ENCODE measurements at places on chromosomes 16 and 17.

GRCh38 chr17:82789051-82789592, 37.3 kb downstream of the TBCD start:
- no peak for DNase-seq

- DNase-seq, result no peak
These were observed 1.9 kb downstream of the PIGS start for GRCh38 chr17:28569446-28569845.

DNA sequence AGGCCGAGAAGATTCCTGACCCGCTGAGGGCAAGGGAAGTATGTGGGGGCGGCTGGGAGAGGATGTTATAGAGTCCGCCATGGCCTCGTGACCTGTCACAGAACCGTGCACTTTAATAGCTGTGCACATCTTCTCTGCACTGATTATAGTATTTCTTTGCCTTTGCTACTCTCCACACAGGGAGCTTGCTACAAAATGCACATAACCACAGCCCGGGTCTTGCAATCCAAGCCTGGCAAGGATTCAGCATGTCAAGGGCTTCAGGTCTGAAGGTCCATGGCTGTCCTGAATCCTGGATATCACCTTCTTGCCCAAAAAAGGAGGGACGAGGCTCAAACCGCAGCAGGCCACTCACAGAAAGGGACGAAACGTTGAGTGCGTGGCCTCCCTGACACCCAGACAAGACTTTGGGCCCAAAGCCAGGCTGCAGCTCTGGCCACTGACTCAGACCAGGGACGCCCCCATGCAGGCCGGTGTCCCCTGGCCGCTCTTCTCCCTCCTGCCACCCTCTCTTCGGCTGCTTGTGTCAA, 43.7 kb downstream of the USP22 start:
- DNase-seq, result no peak

DNA sequence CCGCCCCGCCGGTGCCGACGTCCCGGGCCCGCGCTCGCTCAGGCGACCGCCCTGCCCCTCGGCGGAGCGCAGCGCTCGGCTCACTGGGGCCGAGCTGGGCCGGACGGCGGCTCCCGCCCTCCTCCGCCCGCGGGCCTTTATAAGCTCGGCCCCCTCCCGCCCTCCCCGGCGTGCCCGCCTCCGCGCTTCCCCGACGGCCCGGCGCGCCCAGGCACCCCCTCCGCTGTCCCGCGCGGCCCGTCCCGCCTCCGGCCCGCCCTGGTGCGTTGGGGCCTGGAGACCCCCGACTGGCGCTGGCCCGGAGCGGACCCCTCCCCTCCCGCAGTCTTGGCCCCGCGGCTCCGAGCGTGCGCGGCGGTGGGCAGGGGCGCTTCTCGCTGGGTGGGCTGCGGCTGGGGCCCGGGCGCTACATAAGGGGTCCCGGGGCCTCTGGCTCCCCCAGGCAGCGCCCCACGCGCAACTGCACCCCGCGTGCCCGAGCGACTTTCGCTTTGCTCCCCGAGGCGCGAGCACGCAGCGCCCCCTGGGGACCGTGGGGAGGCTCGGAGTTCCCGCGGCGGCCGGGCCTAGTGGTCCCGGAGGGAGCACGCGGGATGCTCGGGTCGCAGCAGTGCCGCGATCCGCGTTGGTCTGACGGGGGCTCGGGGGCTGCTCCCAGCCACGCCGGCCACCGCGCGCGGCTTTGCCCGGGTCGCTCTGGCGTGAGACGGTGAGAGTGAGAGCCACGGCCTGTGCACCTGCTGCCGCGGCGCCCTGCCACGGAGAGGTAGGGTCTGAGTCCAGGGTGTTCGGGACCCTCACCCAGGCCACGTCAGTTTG, at the start of gene PIEZO1:
PIEZO1 (minus strand) TSS at position 115 of the 819 bp plus-strand sequence. CDS start 256 bp downstream, outside the sequence.
- DNase-seq, result no peak

DNA sequence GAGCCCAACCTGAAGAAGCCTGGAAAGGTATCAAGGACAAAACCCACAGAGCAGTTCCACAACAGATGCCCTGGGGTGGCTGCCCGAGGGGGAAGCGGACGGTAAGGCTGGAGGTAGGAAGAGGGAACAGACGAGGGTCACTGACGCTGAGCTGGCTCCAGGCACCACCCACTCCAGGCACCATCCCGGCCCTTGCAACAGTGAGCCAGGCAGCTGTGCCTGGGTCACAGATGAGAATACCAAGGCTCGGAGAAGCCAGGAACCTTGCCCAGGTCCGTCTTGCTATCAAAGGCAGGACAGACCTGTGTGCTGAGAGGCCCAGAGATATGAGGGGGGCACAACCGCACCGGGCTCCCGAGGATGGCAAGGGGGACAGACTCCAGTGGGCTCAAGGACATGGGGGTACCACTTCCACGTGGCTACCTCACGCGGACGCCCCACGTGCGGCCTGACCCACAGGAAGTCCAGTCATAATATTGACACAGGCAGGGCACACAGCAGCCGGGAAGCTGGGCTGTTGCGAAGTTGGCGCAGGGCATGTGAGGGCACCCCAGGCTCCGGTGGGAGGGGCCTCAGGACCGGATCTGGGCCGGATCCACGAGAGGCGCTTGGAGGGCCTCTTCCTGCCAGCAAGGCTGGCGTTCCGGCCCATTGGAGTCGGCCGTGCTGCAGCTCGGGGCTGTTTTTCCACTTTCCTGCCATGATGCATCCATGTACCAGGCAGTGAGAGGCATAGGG, 29.9 kb downstream of the PEMT start:
- DNase-seq, result no peak

DNA sequence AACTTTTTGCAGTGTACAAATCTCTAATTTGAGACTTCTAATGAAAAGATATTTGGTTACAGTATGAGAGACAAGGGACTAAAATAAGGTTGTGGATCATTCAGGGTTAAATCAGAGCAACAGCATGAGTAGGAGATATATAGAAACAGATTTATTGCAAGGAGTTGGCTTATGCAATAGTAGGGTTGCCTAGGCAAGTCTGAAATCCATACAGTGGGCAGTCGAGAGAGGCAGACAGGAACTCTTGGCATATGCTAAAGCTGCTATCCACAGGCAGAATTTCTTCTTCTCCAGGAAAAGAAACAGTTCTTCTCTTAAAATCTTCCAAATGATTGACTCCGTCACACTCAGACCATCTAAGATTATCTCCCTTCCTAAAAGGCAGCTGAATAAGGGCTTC, 500.8 kb downstream of the MAF start:
- DNase-seq, result no peak

GRCh38 chr17:2697611-2698162, 13.9 kb downstream of the CLUH start:
- no peak for DNase-seq

DNA sequence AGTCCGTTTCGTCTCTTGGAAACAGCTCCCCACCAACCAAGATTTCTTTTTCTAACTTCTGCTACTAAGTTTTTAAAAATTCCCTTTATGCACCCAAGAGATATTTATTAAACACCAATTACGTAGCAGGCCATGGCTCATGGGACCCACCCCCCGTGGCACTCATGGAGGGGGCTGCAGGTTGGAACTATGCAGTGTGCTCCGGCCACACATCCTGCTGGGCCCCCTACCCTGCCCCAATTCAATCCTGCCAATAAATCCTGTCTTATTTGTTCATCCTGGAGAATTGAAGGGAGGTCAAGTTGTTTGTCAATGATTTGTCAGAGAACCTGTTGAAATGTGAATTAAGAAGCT, 48.2 kb downstream of the IL21R start:
- no peak for DNase-seq

GRCh38 chr16:79587897-79588296, 12.6 kb downstream of the MAF start:
- DNase-seq, result no peak

DNA sequence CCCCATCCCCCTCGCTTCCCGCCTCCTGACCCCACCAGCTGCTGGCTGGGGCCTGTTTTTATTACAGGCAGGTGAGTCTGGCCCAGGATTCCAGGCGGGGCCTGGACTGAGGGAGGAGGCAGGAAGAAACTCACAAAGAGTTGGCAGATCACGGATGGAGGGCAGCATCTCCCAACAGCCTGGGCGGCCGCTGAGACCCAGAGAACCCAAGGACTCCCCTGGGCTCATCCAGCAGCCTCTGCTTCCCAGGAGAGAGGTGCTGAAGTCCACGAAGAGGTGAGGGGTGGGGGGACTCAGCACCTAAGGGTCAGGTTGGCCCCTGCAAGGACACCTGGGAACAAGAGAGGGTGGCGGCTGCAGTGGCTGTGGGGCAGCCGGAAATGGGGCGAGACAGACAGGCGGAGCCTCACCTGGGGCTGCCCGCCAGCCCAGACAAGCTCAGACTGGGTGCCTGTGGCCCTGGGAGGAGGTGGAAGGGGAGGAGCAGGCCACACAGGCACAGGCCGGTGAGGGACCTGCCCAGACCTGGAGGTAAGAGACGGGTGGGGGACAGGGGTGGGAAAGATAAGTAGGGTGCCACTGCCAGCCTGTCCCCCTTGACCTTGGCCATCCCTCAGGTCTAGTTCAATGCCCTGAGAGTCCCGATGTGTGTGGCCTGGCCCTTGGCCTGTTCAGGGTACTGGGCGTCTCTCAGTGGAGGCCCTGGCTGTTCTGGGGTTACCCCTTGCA, 8.7 kb upstream of the ADGRG1 start:
- peak; percentile 11 for DNase-seq

GRCh38 chr16:14676633-14677032, 17.5 kb downstream of the PLA2G10 start:
- no peak for DNase-seq

DNA sequence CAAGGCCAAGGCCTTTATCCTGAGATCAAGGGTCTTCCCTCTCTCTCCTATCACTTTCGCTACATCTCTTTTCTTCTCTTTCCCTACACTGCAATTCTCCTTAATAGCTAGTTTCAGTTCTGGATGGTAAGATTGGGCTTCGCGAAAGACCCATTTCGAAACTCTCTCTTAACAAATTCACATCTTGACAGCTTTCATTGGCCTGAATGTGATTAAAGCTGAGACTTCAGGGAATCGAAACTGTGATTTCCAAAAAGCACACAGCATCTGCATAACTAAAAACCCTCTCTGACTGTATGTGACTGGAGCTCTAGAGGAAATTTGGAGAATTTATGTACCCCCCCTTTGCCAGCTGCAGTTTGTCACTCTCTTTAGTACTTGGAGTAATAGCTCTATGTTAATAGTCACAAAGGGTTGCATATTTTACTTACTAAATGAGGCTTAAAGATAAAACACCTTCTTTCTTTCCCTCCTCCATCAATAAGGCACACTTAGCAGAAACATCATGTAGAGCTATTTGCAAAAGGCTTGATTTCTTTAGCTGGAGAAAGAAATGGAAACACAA, 105.3 kb upstream of the FAM20A start:
- no peak for DNase-seq

DNA sequence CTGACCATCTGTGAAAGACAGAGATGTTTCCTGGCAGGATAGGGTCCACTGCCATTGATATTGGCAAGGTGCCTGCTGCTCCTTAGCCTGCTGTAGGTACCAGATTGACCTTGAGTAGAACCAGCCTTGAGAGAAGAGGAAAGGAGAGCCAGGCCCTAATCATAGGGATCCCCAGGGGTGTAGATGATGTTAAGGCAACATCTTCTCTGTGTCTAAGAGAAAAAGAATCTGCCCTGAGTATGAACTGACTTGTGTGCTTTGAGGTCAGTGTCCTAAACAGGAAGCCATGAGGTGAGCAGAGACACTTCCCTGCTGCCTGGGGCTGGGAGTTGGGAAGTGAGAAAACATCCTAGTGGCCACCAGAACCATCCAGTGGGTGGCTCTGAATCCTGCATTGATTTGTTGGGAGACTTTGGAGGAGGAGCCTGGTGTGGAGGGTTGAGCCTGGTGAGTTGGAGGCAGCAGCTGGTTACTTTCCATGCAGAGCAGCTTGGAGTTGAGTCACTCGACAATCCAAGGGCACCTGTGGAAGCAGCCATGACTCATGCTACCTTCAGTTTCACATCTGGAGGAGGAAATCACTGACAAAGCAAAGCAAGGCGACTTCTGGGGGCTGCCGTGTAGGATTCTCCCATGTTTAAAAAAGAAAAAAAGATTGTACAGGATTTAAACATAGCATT, 47.8 kb downstream of the BMERB1 start:
- no peak for DNase-seq

- DNase-seq, result no peak
These were observed 119.2 kb downstream of the PITPNC1 start for GRCh38 chr17:67496286-67496685.

- DNase-seq, result no peak
These were observed 31.9 kb downstream of the NMT1 start for GRCh38 chr17:45092911-45093430.

DNA sequence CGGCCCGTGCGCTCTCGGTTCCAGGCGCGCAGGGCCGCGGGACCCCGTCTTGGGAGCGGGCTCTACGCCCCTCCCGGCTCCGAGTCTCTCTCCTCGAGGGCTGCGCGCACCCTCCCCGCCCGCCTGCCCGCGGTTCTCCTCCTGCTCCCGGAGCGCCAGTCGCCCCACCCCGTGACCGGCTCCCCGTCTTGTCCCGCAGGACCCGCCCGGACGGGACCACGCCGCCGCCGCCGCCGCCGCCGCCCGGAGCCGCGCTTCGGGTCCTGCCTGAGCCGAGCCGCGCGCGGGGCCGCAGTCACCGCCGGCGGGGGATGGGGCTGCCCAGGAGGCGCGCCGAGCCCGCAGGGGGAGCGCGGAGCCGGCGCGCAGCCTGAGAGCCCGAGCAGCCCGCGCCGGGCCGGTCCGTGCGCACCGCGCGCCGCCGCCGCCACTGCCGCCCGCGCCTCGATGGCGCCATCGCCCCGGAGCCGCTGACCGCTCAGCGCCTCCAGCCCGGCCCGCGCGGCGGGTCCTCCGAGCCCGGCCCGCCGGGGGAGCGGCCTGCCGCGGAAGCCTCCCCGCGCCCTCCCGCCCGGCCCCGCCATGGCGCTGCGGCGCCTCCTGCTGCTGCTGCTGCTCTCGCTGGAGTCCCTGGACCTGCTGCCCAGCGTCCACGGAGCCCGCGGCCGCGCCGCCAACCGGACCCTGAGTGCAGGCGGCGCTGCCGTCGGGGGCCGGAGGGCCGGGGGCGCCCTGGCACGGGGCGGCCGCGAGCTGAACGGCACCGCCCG, at the start of gene SHISA6:
SHISA6 (plus strand) TSS at position 373 of the 770 bp plus-strand sequence.
- no peak for DNase-seq

GRCh38 chr17:13518261-13519000, 83.3 kb downstream of the HS3ST3A1 start:
- no peak for DNase-seq

DNA sequence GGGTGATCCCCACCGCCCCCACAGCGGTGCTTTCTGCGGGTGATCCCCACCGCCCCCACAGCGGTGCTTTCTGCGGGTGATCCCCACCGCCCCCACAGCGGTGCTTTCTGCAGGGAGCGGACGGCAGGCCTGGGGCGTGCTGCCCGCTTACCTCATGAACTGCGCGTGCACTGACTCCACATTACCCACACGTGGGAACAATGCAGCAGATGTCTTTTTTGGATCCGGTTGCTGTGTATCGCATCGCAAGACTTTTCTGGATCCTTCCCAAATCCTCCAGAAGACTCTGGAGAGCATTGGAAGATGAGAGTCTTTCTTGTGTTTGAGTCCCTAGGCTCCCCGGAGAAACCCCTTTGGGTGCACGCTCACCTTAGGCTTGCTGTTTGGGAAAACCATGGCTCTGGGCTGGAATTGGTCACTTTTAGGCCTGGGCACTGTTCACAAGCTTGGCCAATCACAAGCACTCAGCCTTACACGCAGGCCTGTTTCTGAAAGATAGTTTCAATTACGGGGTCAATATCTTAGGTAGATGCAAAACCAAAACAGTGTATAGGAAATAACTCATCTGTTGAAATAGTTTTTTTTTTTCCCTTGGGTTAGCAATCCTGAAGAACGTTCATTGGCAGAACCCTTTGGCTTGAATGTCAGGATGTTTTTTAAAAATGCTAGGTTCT, 201.8 kb downstream of the RPTOR start:
- DNase-seq, result no peak

GRCh38 chr17:40192961-40193360, 15.7 kb downstream of the RAPGEFL1 start:
- DNase-seq, result no peak

- DNase-seq, result no peak
These were observed 8.2 kb downstream of the RHBDF2 start for GRCh38 chr17:76492989-76493501.

- no peak for DNase-seq
These were observed 10.1 kb upstream of the STX1B start for GRCh38 chr16:31020536-31020935.
